CD4-positive, alpha-beta T cell treated with Interleukin-17A for 4 hours (primary cell): ENCODE measurements at places on chromosomes 16 and 17.

DNA sequence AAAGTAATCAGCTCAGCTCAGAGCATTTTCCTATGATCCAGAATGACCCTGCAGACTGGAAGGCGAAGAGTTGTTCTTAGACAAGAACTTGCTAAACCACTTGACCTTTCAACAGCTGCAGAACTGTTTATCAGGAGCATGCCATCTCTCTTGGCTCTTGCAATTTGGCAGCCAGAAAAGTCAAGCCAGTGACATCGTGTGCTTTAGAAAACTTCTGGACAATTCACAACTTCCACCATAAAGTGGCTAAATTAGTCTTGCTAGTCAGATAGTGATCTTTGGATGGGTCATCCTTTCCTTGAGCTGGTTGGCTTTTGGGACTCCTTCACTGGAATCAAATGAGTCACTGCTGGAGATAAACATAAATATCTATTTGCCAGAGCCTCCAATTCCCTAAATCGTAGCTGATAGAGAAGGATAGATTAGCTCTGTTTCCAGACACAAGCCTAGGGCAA, 146.5 kb downstream of the MAP2K6 start:
- no peak for DNase-seq

DNA sequence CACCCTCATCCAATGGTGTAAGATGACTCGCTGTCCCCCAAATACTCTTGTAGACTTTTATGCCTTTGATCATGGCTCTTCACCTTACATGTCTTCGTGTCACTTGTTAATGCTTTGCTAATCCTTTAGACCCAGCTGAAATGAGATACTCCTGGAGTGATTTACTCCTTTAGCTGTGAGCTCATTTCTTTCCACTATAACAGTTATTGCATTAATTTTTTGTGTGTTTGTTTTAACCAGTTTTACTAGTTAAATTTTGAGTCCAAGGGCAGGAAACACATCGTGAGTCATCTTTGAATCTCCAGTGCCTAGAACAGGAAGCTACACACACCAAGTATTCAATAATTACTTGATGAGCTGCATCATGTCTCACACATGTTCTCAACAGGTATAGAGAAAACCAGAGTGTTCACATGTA, 6.5 kb upstream of the CTCF start:
- DNase-seq = peak; percentile 42

- DNase-seq = no peak
Observed at GRCh38 chr17:2406903-2407790, 6.3 kb upstream of the MNT start.

DNA sequence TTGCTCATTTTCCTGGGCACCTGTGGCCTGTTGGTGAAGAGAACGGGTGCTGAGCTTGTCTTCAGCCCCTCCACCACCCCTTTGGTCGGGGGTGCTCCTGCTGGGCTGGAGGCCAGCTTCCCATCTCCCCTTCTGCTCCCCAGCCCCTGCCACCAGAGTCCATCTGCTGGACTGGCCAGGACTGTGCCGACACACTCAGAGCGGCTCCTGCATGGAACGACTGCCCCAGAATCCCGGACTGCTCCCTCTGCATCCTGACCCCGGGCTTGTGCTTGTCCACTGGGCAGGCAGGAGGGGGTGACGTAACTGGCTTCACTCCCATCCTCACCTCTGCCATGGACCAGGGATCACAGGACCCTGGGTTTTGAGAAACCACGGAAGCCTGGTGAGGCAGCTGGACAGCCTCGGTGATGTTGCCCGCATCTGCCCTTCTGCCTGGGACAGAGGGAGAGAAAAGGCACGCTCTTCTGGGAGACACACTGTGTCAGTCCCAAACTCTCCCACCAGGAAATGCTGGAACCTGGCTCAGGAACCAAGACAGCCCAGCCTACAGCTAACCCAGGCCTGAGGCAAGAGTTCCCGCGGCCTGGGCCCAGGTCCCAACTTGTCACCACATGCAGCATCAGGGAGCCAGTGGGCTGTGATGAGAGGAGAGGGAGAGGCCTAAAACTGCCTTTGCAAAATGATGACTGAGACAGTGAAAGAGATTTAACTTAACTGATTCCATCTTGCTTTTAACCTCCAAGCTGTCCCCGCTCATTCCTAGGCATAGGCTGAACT, 16.1 kb upstream of the GSDMA start:
- DNase-seq = no peak
